ENCODE measurements at places on chromosomes 7 and 10. TPM values are rescaled to one million over a fixed set of nuclear protein-coding genes. Genes with fewer than 3 reads are reported as not detected.

- DNase-seq = peak; percentile 33
Observed at GRCh38 chr10:78472551-78472890, 438.9 kb downstream of the RPS24 start.

GRCh38 chr10:88227342-88228018 is 355.6 kb downstream of the RNLS start:
- DNase-seq = peak; percentile 70

GRCh38 chr7:140176122-140176701 is 571 bp downstream of the KDM7A start:
- peak; percentile 21 for DNase-seq

DNA sequence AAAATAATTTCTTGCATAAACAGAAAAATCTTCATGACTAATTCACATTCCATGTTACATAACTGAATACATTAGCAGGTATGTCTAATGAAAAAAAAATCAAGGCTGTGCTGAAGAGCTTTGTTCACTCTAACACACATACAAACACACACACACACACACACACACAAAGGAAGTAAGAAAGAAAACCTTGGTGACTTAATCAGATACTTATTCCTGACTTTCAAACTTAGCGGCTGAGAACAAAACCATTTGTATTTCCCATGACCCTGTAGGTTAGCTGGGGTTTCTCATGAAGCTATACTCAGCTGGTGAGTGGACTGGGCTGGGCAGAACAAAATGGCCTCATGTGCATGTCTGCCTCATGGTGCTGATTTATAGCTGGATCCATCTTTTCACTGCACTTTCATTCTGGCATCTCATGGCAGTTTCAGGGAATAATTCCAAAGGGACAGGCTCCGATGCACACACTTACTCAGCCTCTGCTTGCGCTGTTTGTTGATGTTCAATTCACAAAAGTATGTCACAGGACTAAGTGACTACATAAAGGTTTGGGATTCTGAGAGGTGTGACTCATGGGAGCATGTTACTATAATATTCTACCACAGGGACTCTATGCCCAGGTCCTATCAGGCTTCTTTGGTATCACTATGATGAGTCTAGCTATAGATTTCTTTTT is 161.2 kb downstream of the PCLO start:
- DNase-seq = no peak

- no peak for DNase-seq
Observed at GRCh38 chr7:147483634-147484292, 1106.8 kb upstream of the C7orf33 start.

DNA sequence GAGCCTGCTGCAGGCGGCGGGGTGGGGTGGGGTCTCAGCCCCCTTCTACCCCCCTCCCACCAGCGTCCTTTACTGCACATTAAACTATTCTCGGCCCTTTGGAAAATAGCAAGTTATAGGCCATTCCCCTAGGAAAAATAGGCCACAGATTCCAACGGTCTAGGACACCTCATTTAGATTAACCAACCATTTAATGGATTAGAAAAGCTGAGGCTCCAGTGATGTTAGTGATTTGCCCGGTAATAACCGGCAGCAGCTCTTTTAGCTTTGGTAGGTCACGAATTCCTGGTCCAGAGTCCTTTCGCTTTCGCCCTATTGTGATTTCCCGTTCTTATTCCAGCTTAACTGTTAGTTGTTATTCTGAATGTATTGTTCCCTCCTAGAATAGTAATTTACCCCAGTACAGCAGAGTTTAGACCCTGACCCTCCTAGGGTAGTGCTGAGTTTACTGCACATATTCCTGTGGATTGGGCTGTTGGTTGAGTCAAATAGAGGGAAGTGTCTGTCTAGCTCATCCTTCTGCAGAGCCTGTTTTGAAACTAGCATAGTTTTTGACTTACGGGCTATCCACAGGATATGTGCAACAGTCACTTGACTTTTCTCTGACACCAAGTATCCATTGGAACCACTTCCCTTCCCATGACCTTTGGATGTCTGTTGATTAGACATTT is 754 bp downstream of the GSTO1 start:
- peak; percentile 51 for DNase-seq

The SLC16A12 gene
- total RNA-seq = 3.1 TPM

GRCh38 chr10:69662173-69662877 is 32.3 kb downstream of the FAM241B start:
- DNase-seq = no peak

GRCh38 chr10:19325581-19325980 is 277.0 kb downstream of the MALRD1 start:
- DNase-seq = no peak

GRCh38 chr7:16338065-16338464 is 83.3 kb downstream of the CRPPA start:
- no peak for DNase-seq

GRCh38 chr7:142338633-142339501 is 81.0 kb upstream of the PRSS58 start:
- DNase-seq = peak; percentile 41

GRCh38 chr10:23405540-23405939 is 33.3 kb upstream of the OTUD1 start:
- no peak for DNase-seq

GRCh38 chr10:29239569-29240472 is 49.0 kb upstream of the LYZL1 start:
- no peak for DNase-seq

DNA sequence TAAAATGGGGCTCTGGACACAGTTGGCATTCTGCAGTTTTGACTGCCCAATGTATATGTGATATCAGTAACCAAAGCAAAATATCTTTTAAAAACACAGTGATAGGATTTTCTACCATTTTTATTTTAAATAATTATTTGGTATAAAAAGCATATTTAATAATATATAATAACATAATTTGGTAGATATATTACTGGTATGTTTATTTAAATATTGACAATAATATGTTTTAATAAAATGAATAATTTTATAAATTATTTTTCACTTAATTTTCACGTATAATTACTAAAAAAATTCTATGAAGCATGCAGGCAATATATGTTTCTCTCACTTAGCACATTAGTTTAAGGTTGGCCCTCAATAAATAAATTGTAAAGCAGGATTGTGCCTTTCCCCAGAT is 269.1 kb downstream of the PRKG1 start:
- DNase-seq = no peak

- DNase-seq = no peak
Observed at GRCh38 chr10:34488476-34489130, 326.5 kb downstream of the PARD3 start.

The CD36 gene
- total RNA-seq = 324 TPM

- no peak for DNase-seq
Observed at GRCh38 chr10:97827702-97828291, 21.8 kb upstream of the GOLGA7B start.

The ANKRD61 gene
- total RNA-seq = not detected

DNA sequence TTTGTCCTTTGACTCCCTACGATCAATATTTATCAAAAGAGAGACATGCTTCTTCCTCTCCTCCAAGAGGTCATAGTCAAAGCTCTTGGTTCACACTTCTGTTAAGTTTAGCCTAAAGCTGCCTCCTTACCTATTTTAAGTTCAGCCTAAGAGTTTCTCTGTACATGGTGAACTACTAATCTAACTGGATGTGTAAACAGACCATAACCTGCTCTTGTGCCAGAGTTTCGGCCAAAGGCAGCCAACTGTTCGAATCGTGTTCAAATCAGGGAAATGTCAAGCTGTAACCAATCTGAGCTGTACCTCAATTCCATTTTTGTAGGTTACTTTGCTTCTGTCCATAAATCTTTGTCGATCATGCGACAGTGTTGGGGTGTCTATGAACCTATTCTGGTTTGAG is 414.8 kb downstream of the PHTF2 start:
- no peak for DNase-seq

The CHST3 gene
- 29.6 TPM for total RNA-seq

DNA sequence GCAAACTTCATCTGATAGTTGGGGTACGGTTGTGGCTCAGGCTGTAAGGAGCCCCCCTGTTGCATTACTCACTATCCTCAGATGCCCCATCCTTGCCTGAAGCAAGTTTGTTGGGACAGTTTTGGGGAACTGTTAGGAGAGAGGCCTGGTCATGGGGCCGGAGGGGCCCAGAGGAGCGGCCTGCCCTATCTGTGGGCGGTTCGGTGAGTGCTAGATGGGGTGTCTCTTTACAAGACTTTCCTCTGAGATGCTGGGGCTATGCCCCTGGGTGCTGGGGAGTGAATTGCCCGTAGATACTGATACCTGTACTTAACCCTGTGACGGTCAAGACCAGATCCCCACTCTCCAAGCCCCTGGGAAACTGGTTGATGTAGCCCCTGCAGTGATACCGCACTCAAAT is 12.4 kb downstream of the CUX1 start:
- no peak for DNase-seq
